ENCODE measurements at places on chromosomes 6 and 20. TPM values are rescaled to one million over a fixed set of nuclear protein-coding genes. Genes with fewer than 3 reads are reported as not detected.

TRERF1 gene
- 20.2 TPM for total RNA-seq

SLC35D3 gene
- not detected for total RNA-seq

DSP gene
- 0.05 TPM for total RNA-seq

GRCh38 chr20:51542571-51543421, at the start of gene NFATC2:
Gene NFATC2 (minus strand): TSS chr20:51542719. CDS start chr20:51542499, 220 bp downstream.
- peak; percentile 26 for DNase-seq

DNA sequence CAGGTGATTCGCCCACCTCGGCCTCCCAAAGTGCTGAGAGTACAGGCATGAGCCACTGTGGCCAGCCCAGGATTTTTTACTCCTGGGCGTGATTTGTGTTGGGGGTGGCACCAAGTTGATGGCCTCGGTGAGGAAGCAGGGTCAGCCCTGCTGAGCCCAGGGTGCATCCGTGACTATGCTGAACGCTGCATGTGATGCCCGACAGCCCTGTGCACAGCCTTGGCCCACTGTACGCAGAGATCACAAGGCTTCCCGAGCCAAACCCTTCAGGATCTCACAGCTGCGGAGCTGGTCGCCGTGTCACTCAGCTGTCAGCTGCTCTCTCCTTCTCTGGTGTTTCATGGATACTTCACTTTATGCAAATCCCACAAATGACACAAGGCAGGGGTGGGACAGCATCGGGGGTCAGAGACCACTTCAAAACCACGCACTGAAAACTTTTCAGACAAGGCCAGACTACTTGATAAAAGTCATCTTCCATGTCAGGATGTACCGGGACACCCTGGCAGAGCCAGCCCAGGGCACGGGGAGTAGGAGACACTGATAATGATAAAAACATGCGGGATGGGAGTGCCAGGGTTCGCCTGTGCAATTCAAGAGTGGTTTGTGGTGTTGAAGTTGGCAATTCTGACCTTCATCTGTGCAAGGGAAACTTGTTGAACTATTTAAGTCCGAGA, 31.2 kb upstream of the RPS6KA2 start:
- no peak for DNase-seq

DNA sequence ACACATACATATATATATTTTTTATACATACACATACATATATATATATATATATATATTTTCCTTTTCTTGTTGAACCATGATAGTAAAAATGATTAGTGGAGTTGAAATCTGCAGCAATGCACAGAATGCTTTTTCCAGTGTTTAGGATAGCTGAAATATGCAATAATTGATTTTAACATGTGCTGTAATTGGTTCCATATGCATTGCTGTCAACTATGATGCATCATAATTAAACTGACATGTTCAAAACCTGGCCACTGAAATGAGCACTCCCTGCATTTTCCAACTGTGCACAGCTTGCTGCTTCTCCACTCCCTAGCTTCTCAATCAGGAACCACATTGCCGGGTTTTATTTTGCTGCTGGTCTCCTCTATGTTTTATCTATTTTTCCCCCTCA, 358.3 kb downstream of the PAX1 start:
- no peak for DNase-seq

SLC25A27 gene
- total RNA-seq = not detected

DNA sequence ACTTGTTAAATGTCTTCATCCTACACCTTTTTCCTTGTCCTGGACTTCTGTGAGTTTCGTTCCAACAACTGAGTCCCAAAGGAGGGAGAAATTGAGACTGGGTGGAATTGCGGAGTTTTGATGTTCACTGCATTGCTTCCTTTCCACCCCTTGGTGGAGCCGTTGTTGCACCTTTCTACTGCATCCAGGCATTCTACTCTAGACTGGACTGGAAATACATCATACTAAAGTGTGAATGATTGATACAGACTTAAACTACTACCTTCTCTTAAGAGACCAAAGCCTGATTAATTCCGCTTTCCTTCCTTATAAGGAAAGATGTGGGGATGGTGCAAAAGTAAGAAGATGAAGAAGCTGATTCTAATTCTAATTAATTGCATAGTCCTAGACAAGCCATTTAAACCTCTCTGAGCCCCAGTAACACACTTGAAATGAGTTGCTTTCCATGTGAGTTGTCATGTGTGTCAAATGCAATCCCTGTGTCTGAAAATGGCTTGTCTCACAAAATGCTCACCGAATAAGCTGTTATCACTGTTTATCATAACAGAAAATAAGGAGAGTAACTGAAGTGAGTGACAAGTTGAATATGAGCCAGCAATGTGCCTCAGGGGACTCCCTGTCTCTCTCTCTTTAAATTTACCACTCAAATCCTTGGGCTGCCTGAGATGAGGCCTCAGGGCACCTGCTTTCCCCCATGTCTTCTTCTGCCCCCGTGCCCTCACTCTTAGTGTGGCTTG, 338.3 kb upstream of the CHD6 start:
- no peak for DNase-seq

DNA sequence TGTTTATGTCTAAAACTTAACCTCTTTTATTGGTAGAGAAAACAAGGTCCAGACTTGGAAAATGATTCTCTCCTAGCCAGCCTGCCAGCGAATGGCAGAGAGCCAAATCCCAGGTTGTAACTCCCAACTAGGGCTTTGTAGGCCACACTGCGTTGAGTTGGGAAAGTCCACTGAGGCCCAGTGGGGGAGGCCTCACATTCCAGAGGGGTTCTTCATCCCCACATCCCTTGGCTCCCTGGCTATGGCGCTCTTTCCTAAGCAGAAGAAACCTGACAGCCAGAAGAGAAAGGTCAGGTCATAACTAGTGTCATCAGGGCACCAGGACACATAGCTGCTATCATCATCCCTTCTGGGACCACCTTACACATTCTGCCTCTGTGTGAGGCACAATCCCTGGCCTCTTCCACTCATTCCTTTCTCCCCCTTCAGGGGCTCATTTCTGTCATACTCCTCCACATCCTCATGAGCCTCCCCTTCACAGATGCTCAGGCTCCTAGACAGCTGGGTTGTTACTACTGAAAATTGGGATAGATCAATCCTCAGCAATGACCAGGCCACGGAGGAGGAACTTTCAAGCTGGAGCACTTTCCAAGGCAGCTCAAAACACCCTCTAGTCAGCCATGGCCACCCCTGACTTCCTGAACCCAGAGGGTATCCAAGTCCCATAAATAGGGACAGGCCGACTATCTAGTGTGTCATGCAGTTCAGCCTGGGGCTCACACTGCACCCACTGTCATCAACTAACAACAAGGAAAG, 48.6 kb downstream of the TCP11 start:
- DNase-seq = no peak

BCKDHB gene
- 8.2 TPM for total RNA-seq

TMC2 gene
- not detected for total RNA-seq

GRCh38 chr6:32668226-32668747, 1.8 kb upstream of the HLA-DQB1 start:
- DNase-seq = no peak

MYBL2 gene
- total RNA-seq = 0.49 TPM

DYNLT2 gene
- 3.7 TPM for total RNA-seq

DNA sequence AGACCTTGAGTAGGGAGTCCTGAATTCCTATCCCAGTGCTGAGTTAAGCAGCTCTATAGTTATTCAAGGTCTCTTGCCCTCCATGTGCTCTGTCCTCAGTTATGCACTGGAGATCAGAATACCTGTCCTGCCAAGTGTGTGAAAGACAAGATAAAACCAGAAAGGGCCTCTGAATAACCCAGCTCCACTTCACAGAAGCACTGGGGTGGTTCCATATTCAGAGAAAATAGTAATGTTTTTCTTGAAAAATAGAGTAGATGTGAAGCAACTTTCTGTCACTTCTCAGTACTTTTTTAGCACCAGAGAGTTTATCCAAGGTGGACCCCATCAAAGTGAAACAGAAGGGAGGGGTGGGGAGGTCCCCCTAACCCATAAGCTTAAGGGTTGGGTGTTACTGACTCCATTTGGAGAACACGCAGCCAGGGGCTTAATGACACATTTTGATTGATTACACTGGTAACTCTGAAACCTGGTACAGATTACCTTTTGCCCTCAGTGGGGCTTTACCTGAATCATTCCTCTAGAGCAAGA, 509.8 kb upstream of the JARID2 start:
- DNase-seq = no peak

DNA sequence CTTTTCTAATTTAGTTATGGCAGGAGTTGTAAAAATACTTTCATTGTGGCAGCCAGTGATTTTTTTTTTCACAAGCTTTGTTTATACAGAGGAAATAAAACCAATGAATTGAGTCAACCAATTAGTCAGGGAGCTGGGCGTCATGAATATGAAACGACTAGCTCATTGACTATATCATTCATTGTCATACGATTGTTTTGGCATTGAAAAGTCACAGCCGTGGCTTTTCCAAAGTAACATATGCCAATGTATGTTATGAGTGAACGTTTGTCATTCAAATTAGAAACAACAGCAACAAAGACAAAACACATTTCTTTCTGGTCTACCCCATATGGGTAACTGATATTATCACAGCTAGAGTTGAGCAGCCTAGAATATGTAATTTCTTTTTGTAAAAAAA, 810.6 kb downstream of the EPHA7 start:
- no peak for DNase-seq

ELOVL2 gene
- total RNA-seq = not detected
